Uterus (tissue), 4 donors: ENCODE measurements at places on chromosomes 13 and 19. TPM values are rescaled to one million over a fixed set of nuclear protein-coding genes. Genes with fewer than 3 reads are reported as not detected.

DNA sequence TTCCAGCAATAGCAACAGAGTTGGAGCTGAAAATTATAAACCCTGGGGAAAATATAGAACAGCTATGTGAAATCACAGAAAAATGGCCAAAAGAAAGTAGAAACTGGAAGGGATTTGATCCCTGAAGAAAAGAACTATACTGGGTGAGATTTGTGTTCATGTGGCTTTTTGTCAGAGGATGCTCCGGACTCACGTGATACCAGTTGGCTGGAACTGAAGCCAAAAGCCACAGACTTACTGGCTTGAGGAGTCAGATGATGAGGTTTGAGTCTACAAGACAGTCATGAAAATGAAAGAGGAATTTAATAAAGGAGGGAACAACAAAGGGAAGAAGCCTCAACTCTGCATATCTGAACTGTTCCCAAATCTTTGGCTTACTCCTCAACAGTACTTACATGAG lies 427.1 kb downstream of the GPC5 start:
- DNase-seq = no peak

DNA sequence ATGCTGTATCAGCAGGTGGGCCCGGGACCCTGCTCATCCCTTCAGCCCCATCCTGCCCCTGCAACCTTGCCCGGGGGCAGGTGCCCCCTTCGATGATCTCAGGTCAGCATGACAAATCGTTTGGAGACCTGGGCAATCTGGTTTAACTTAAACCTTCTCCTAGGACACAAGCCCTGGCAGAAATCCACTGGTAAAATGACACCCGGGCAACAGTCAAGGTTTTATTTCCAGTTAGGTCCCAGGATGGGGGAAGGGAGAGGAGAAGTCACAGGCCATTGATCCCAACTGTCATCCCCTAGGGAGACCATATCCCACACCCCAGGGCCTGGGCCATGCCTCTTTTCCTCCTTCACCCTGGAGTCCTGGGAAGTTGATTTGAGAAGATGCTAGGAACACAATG lies 1.8 kb upstream of the PLIN5 start:
- DNase-seq = no peak

DNA sequence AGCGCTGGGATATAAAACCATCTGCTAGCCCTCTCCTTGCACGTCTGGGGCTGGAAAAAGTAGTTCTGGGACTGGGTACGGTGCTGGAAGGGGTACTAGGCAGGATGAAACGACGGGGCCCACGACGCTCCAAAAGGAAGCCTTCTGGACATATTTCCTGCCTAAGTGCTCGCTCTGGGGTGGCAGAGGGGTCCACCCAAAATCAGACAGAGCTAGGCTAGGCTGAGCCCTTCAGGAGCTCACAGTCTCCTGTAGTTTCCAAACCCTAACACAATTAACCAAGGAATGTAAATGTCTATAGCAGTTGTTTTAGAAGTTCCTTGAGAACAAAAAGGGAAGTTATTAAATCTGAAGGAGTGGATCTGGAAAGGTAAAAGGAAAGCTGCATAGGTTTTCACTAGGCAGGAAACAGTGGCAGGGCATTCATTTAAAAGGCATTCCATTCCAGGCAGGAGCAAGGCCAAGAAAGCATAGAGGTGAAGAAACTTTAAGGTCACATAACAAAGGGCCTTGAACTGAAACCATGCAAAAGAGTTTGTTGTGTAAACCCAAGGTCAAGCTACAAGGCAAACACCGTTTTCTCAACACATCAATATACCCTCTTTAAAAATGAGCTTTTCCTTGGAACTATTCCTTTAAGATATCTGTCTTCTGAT lies 634 bp upstream of the DIAPH3 start:
- no peak for DNase-seq

GRCh38 chr19:42479736-42480135 lies 37.0 kb upstream of the CXCL17 start:
- DNase-seq = no peak

- DNase-seq = no peak
Observed at GRCh38 chr19:37313335-37313627, 57.6 kb upstream of the ZNF527 start.

GRCh38 chr13:33150662-33151061 lies 134.4 kb downstream of the KL start:
- DNase-seq = no peak

DNA sequence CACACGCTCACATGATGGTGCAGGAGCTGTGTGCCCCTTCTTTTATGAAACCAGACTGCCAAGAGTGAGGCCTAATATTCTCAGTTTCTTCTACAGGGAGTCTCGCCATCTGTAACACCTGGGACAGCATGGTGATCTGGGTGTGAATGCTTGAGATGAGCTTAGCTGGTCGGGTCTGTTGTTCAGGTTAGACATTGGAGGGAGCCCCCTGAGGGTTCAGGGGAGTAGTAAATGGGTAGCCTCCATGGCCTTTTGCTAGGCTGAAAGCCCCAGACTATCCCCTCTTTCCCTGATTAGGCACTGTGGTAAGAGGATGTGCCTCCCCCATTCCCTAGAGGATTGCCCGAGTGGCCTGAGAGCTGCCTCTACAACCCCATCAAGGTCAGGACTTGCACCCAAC lies 1916.1 kb downstream of the PCDH9 start:
- DNase-seq = no peak

DNA sequence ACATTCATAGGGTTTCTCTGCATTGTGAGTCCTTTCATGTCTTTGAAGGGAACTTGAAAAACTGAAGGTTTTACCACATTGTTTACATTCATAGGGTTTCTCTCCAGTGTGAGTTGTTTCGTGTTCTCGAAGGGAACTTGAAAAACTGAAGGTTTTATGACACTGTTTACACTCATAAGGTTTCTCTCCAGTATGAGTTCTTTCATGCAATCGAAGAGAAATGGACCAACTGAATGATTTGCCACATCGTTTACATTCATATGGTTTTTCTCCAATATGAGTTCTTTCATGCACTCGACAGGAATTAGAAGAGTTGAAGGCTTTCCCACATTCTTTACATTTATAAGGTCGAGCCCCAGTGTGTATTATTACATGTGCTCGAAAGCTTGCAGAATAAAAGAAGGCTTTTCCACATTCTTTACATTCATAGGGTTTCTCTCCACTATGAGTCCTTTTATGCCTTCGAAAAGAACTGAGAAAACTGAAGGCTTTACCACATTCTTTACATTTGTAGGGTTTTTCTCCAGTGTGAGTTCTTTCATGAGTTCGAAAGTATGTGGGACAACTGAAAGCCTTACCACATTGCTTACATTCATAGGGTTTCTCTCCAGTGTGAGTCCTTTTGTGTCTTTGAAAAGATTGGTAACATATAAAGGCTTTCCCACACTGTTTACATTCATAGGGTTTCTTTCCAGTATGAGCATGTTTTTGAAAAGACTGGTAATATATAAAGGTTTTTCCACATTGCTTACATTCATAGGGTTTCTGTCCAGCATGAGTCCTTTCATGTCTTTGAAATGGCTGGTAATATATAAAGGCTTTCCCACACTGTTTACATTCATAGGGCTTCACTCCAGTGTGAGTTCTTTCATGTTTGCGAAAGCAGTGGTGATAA lies 20.7 kb downstream of the ZNF14 start:
- DNase-seq = no peak

- DNase-seq = no peak
Observed at GRCh38 chr19:38049105-38049649, 142.2 kb downstream of the SIPA1L3 start.

GRCh38 chr13:77741597-77741972 lies 44.1 kb downstream of the SLAIN1 start:
- DNase-seq = no peak

DNA sequence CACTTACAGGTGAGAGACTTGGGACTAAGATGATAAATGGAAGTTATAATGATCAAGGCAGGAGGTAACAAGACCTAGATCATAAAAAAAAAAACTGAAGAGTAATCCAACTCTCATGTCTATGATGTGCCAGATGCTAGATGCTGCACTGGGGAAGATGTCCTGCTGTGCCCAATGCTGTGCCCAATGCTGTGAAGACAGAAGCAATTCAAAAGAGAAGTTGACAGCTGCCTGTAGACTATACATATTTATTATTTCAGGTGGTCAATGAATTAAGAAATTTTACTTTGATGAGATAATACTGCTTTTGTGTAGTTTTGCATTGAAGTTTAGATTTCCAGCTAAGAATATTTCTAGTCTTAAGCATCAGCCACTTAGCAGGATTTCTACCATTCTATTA lies 21.5 kb downstream of the VWA8 start:
- no peak for DNase-seq

DNA sequence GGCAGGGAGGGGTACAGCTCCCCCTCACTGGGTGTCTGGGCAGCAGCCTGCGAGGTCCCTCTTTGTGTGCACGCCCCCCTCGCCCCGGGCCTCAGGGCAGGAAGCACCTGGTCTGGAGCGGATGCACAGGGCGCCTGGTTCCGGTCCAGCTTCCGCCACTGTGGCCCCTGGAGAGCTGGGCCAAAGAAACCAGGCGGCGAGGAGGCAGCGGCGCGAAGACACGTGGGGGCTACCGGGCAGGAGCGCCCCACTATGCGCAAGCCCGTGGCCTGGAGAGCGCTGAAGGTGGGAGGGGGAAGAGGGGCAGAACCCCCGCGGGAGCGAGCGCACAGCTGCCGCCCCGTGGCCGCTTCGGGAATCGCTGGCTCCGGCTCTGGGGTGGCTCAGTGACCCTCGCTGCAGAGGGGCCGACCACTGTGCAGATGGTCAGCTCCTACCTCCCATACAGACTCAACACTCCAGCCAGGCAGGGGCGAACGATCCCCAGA lies 1.7 kb upstream of the LYL1 start:
- peak; percentile 67 for DNase-seq

DNA sequence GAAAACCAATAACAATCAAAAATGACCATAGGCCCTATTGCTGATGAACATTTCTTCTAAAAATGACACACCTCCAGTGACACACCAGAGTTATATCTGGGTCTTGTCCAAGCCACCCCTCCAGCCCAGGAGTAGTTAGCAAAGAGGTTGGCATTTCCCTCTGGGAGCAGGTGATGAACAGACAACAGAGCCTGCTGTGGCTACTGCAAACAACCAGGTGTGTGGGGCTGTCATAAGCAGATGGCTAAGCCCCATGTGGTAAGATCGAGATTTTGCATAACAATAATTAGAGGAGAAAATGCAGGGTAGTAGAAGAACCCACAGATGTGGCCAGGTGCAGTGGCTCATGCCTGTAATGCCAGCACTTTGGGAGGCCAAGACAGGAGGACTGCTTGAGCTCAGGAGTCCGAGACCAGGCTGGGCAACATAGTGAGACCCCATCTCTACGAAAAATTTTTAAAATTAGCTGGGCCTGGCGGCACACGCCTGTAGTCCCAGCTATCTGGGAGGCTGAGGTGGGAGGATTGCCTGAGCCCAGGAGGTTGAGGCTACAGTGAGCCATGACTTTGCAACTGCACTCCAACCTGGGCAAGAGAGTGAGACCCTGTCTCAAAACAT lies 5.0 kb downstream of the XRCC1 start:
- DNase-seq = no peak

- DNase-seq = no peak
Observed at GRCh38 chr13:31951215-31951678, 80.3 kb upstream of the FRY start.

GRCh38 chr19:41479757-41480191 lies 36.8 kb downstream of the ERICH4 start:
- peak; percentile 74 for DNase-seq

DNA sequence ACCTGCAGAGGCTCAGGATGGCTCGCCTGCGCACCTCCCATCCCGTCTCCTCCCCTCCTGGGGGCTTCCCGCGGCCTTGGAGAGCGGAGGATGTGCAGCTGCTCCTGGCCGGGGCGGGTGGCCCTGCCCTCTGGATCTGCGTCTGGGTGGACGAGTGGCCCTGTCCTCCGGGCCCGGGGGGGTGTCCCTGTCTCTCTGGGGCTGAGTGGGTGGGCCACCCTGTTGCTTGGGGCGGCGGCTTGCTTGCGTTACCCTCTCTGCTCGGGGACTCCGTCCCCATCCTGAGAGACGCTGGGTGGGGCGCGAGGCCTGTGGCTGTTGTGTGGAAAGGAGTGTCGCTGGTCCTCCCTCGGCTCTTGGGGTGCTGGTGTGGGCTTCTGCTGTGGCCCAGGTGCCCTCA lies 34.6 kb downstream of the DOT1L start:
- no peak for DNase-seq

DNA sequence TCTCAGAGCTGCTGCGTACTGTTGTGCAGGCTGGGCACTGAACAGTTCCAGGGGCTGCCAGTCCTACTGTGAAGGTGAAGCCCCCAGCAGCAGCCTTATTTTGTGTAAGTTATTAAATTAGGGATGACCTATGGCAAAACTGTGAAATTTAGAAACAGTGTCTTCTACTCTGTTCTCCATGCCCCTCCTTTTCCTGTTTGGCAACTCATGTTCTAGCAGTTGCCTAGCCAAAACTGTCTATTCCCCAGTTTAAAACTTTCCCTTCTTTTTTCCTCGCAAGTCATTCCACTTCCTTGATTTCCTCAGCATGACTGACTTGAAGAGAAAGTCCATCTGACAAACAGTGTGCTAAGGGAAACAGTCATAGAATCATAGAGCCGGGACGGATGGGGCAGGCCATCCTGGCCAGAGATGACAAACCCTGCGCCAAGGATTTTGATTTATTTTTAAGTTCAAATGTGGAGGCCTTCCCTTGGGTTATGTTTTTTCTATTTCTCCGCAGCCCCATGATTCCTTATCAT lies 78.1 kb upstream of the OLFM4 start:
- no peak for DNase-seq

- no peak for DNase-seq
Observed at GRCh38 chr19:5130371-5131030, 161.6 kb downstream of the KDM4B start.

GRCh38 chr19:906480-906879 lies 6.5 kb downstream of the R3HDM4 start:
- no peak for DNase-seq

- DNase-seq = no peak
Observed at GRCh38 chr13:30880856-30881155, 25.3 kb upstream of the MEDAG start.

DNA sequence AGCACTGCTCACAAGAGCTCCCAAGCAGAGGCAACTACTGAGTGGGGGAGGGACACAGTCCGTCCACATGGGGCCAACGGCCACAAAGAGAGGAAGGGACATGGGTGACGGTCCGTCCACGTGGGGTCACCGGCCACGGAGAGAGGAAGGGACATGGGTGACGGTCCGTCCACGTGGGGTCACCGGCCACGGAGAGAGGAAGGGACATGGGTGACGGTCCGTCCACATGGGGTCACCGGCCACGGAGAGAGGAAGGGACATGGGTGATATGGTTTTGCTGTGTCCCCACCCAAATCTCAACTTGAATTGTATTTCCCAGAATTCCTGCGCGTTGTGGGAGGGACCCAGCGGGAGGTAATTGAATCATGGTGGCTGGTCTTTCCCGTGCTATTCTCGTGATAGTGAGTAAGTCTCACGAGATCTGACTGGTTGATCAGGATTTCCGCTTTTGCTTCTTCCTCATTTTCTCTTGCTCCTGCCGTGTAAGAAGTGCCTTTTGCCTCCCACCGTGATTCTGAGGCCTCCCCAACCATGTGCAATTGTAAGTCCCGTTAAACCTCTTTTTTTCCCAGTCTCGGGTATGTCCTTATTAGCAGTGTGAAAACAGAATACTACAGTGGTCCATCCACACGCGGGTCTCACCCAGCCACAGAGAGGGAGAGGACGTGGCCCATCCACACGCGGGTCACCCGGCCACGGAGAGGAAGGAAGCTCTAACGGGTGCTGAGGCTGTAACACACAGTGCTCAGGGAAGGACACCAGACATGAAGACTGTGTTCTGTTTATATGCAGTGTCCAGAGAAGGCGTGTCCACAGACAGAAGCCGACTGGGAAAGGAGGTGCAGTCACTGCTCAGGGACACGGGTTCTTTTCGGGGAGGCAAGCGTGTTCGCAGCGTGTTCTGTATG lies 48.5 kb downstream of the GAS6 start:
- no peak for DNase-seq

VSIG10L gene
- 2.0 TPM for total RNA-seq

DAND5 gene
- total RNA-seq = 0.14 TPM

FXYD1 gene
- 61.2 TPM for total RNA-seq

VSTM2B gene
- not detected for total RNA-seq

PRODH2 gene
- not detected for total RNA-seq
